Stimulated activated CD8-positive, alpha-beta memory T cell treated with anti-CD3 and anti-CD28 coated beads, Interleukin-2, amount 100 ng/mL, for 48 hours (primary cell): ENCODE measurements at places on chromosomes 7 and 10.

DNA sequence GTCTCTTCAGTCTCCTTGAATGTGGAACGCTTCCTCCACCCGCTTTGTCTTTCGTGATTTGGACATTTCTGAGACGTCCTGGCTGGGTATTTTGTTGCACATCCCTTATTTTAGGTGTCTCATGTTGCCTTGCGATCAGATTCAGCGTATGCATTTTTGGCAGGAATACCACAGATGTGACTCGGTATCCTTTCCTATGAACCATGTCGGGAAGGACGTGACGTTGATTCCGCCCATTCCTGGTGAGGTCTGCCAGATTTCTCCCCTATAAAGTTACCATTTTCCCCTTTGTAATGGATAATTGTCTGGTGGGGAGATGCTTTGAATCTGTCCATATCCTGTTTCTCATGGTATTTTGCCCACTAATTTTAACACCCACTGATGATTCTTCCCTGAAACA lies 49.6 kb downstream of the RBM17 start:
- no peak for DNase-seq

DNA sequence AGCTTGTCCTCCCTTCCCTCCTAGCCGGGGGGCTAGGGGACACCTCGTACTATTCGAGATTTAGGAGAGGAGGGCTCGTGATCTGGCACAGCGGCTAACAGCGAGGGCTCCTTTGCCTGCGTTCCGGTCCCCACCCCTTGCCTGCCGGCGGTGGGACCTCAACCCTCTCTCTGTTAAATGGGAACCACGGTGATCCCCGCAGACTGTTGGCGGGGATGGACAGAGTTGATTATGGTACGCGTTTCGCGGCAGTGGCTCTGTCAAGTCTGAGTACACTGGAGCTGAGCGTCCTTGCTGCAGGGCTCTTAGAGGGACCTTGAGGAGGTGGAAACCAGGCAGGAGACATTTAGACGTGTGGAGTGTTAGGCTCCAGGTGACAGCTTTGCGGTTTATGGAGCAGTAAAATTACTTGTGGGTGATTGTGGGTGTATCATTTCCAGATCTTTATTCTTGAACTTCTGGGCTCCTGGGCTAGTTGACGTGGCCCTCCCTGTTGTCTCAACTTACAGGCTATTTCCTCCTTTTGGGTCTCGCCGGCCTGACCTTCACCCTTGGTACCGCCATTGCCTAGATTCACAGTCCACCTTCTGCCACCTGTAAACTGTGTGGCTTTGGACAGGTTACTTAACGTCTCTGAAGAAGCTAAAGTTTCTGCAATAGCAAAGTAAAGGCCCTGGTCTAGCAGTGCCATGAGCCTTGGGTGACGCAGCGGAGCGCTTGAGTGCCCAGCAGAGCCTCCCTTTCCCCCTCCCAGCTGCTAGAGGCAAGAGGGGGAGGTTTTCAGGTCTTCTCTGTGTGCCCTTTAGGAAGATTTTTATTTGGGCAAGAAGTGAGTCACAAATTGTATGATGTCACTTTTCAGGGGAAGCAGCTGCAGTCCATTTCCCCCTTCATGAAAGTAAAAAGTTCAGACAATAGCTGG lies 739 bp downstream of the CASP7 start:
- peak; percentile 20 for DNase-seq

DNA sequence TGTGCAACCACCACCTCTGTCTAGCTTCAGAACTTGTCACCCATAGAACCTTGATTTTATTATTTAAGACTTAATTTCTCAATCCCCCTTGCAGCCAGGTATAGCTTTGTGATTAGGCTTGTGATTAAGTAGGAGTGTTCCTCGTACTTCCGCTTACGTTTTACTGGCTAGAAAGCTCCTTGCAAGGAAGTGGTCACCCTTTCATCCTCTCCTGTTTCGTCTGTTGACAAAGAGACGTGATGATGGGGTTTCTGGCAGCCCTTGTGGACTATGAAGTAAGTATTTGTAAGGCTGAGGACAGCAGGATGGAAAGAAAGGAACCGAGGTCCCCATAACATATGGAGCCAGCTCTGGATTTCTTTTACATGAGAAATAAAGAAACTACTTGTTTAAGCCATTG lies 86.5 kb upstream of the KDM7A start:
- no peak for DNase-seq

DNA sequence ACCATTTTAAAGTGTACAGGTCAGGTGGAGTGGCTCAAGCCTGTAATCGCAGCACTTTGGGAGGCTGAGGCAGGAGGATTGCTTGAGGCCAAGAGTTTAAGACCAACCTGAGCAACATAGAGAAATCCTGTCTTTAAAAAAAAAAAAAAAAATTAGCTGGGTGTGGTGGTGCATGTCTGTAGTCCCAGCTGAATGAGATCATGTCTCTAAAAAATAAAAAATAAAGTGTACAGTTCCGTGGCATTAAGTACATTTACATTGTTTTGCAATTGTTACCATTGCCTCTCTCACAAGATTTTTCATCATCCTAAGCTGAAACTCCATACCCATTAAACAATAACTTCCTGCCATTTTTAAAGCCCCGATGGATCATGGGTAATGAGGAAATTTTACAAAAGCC lies 20.6 kb downstream of the PLCE1 start:
- no peak for DNase-seq

- DNase-seq, result no peak
Observed at GRCh38 chr7:36137754-36138153, 15.3 kb upstream of the EEPD1 start.
